ENCODE measurements at places on chromosomes 6 and 20.

GRCh38 chr6:69263297-69263696 lies 533.5 kb downstream of the LMBRD1 start:
- DNase-seq = no peak

DNA sequence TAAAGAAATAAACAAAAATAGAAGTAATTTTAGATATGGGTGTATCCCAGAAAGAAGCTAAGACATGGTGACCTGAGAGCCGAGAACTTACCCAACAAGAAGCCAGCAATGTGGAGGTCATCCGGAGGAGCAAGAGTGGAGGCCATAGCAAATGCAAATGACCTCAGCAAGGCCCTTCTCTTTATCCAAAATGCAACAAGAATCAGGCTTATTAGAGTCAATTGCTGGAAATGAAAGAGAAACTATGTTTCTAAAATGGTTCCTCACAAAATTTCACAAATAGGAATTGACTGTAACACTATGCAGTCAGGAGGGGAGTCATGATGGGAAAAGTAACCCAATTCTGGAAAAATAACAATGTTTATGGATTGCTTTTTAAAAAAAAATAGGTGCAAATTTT lies 90.4 kb downstream of the TNFAIP3 start:
- no peak for DNase-seq

GRCh38 chr6:18491308-18492045 lies 104.3 kb downstream of the RNF144B start:
- no peak for DNase-seq

DNA sequence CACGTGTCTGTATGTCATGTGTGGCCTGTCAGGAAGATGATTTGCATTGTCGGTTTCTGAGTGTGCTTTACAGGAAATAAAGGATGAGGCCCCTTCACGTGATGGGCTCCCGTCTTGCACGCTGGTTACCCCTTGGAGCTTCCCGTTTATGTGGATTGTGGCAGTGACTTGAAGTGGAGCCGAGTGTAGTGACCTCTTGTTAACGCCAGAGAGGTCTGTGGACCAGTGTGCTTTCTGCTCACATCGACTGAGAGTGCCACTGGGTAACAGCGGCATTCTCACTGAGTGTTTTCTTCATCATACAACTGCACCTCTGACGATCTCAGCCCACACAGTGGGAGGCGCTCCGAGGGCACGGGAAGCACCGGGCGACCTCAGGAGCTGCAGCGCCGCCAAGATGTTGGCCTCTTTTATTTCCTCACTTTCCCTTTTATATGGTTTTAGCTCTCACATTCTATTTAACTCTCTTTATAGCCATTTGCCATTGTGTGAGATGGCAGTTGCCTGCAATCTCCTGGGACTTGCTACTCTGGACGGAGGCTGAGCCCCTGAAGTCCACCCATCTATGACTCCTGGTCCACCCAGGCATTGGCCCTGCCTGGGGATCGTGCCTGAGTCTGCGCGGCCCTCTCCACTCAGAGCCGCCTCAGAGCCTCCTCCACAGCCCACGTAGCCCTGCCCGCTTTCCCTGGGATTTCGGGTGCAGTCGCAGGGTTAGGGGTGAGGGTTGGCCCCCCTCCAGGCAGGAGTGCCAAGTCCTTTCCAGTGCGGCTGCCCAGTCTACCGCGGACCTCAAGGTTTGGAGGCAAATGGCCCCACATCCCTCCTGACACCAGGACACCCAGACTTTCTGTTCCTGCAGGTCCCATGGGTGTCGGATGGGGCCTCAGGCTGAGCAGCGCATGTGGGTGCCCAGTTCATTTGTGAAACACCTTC lies 238.9 kb downstream of the ERMARD start:
- DNase-seq = no peak

DNA sequence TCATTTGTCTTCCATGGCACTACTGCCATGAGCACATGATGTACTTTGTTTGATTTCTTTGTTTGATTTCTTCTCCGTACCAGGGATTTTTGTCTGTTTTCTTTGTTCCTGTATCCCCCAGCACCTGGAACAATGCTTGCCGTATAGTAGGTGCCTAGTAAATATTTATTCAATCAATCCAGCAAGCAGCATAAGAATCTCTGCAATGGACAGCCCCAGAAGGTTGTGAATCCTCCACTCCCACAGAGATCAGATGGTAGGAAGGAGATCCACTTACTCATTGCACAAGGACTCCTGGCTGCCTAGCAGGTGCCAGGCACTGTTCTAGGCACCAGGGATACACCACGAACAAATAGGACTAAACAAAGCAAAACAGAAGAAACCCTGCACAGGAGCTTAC lies 6.7 kb upstream of the SYNJ2 start:
- no peak for DNase-seq

- DNase-seq = no peak
Observed at GRCh38 chr6:71289039-71289801, 609 bp downstream of the OGFRL1 start.

GRCh38 chr20:33840759-33841435 lies 29.7 kb downstream of the CHMP4B start:
- no peak for DNase-seq
